Stimulated activated naive CD4-positive, alpha-beta T cell (primary cell): ENCODE measurements at places on chromosomes 1 and 21.
A peak's percentile ranks its signal among the peaks of the same experiment; 100 is the strongest.

GRCh38 chr1:18299441-18300338 lies 181.0 kb upstream of the KLHDC7A start:
- no peak for DNase-seq

- no peak for DNase-seq
These were observed 18.8 kb downstream of the C1orf52 start for GRCh38 chr1:85240643-85241042.

GRCh38 chr21:27403011-27403410 lies 436.1 kb upstream of the ADAMTS5 start:
- DNase-seq = no peak

DNA sequence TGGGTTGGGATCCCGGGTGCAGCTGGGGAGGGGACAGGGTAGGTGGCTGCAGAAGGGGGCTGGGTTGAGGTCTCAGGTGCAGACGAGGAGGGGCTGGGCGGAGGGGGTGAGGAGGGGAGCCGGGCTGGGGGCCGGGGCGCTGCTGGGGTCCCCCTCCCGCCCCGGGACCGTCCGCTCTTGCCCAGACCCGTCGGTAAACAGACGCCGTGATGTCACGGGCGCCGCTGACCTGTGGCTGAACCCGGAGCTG lies 22.3 kb downstream of the DHRS3 start:
- no peak for DNase-seq

- DNase-seq = no peak
These were observed 9.6 kb upstream of the FABP3 start for GRCh38 chr1:31382379-31382989.

DNA sequence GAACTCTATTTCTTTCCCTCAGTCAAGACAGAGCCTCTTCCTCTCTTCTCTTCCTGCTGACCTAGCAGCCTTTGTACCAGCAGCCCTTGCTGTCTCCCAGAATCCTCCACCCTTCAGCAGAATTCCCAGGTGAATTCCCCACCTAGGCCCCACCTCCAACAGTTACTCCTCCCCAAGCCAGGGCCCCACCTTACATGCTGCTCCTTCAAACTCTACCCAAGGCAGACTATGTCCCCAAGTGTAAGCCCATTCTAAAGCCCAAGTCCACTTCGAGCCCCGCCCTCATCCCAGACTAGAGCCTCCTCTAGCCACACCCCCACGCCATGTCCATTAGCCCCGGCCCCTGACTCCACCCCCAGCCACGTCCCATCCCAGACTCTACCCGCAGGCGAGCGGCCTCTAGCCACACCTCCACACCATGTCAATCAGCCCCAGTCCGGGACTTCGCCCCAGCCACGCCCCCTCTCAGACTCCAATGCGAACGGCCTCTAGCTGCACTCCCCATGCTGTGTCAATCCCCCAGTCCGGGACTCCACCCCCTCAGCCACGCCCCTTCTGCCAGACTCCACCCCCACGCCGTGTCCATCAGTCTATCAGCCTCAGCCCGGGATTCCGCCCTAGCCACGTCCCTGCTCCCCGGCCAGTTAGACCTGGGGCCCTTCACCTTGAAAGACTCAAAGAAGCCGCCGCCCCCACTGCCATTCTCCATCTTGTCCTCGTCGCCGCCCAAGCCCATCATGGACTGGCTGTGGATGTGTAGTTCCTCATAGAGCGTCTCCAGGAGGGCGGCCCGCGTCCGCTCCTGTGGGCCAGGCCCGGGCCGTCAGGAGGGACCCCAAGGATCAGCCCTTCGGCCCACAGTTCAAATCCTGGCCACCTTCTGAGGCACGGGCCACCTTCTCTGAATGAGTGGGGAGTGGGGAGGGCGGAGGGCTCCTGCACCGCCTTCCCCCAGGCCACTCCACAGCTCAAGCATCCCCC lies 61.3 kb downstream of the RAP1GAP start:
- peak; percentile 3 for DNase-seq
